ENCODE measurements at places on chromosomes 3 and 15.

- DNase-seq: no peak
Measured at GRCh38 chr15:39286706-39287105, 294.2 kb upstream of the THBS1 start.

- DNase-seq: no peak
Measured at GRCh38 chr3:41223078-41223477, 23.8 kb downstream of the CTNNB1 start.

DNA sequence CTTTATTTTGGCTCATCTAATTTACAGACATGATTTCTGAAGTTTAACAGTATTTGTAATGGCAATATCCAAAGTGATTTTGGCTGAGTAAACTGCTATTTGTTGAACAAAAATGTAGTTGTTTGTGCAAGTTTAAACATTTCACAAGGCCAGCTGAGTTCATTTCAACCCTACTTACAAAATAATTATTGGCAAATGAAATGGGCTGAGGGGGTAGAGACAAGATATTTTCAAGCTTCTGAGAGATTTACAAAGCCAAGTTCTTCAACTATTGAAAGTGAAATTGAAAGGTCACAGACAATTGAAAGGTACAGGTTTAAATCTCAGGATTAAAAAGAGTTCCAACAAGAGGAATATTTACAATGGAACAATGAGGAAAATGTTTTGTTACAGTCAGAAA, 77.1 kb downstream of the DUT start:
- no peak for DNase-seq

- peak; percentile 39 for DNase-seq
Measured at GRCh38 chr3:53219895-53220483, 35.8 kb downstream of the TKT start.

GRCh38 chr3:67461667-67462142, 192.7 kb downstream of the SUCLG2 start:
- DNase-seq: no peak

DNA sequence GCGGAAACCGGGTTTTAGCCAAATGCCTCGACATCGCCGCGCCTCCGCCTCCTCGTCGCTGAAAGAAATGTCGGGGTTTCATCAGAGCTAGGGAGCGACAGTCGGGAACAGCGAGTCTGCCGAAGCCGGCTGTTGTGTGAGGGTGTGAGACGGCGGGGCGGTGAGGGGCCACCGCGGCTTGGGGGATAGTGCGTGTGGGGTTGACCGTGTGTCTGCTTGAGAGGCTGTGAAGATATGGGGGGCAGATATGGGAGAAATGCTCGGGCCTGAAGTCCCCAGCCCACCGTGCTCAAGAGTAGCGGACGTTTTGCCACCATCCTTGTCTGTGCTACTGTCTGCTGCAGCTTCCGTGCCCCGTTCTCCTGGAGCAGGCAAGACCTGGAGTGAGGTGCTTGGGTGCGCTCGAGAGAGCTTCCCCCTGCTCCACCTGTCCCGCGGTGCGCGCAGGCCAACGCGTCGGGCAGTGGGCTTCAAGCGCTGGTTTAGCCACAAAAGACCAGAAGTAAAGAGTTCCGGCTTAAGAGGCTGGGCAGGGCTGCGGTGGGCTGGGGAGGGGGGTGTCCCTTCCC, 716 bp upstream of the ISLR2 start:
- no peak for DNase-seq

GRCh38 chr3:98213276-98213675, 46.8 kb downstream of the OR5H15 start:
- no peak for DNase-seq

GRCh38 chr3:14150491-14151230, 25.8 kb downstream of the TMEM43 start:
- DNase-seq: no peak

- no peak for DNase-seq
Measured at GRCh38 chr3:10428406-10429091, 76.8 kb downstream of the ATP2B2 start.

DNA sequence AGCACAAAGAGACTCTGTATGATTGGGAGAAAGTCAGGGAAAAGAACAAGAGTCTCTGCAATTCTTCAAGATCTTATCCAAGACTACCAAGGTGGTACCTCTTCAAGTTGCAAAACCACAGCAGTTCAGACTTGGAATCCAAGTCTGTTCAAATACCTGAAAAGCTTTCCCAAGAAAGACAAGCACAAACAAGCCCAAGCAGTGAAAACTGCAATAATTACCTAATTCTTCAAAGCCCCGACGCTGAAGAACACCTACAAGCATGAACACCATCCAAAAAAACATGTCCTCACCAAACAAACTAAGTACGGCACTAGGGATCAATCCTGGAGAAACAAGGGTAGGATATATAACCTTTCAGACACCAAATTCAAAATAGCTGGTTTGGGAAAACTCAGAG, 299.3 kb upstream of the ALCAM start:
- DNase-seq: no peak

GRCh38 chr15:76168237-76168984, 108.6 kb downstream of the TMEM266 start:
- no peak for DNase-seq

DNA sequence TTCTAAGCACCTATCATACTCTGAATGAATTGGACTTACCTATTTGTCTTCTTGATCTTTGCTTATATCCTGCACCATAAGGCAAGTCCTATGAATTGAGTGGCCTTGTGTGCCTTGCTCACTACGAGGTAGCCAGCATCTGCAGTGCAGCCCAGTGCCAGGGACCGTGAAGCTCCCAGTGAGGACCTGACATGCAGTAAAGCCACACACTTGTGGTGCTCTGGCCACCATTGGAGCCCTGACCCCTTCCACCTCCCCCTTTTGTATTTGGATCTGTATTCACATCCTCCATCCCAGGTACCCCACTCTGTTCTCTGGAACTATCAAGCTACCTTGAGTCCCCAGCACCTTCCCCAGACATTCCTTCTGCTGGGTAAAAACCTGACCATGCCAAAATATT, 52.1 kb downstream of the BSN start:
- DNase-seq: no peak

- DNase-seq: no peak
Measured at GRCh38 chr3:99900248-99900647, 82.6 kb downstream of the CMSS1 start.

- DNase-seq: no peak
Measured at GRCh38 chr3:82293867-82294266, 532.4 kb upstream of the GBE1 start.

DNA sequence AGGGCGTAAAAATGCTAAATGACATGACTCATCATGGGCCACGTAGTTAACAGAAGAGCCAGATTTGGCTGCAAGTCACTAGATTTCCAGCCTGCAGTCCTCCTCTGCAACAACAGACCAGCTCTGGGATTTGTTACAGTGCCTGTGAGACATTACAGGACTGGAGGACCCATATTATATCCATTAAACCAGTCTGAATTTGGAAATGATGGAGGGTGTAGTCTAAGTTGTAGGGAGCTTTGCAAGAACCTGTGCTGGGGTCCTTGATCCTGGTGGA, 10.8 kb downstream of the ZNF774 start:
- no peak for DNase-seq

- DNase-seq: no peak
Measured at GRCh38 chr3:160412477-160412876, 13.0 kb downstream of the SMC4 start.

DNA sequence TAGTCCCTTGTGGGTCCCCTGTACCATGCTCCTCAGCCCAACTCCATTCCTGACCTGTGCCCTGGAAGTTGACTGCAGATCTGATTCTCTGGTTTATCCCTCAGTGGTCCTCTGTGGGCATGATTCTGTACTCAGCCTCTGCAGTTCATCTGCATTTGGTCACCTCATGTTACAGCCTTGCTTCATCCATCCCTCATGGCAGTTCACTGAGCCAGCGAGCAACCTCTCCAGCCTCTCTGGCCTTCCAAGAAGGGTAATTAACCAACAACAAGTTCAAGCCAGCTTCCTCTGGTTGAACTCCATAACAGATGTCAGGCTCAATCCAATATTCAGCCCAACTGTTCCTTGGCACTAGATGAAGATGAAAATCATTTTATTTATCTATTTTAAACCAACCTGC, 509.5 kb downstream of the NTRK3 start:
- no peak for DNase-seq

GRCh38 chr15:69118089-69118488, 42.3 kb upstream of the GLCE start:
- no peak for DNase-seq

GRCh38 chr15:33716025-33716424, 252.3 kb upstream of the CHRM5 start:
- no peak for DNase-seq

DNA sequence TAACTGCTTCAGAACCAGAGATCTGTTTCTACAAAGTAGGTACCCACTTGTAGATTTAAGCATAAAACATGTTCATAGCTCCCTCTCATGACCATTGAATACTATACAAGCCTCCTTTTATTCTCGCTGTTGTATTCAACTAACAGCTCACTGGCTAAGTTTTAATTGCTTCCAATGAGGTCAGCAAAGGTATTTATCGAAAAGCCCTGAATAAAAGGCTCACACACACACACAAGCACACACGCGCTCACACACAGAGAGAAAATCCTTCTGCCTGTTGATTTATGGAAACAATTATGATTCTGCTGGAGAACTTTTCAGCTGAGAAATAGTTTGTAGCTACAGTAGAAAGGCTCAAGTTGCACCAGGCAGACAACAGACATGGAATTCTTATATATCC, at the start of gene FGF7:
Gene FGF7 (plus strand): TSS at position 222 of the 400 bp plus-strand sequence. CDS start 1,056 bp downstream, outside the sequence.
- DNase-seq: no peak

DNA sequence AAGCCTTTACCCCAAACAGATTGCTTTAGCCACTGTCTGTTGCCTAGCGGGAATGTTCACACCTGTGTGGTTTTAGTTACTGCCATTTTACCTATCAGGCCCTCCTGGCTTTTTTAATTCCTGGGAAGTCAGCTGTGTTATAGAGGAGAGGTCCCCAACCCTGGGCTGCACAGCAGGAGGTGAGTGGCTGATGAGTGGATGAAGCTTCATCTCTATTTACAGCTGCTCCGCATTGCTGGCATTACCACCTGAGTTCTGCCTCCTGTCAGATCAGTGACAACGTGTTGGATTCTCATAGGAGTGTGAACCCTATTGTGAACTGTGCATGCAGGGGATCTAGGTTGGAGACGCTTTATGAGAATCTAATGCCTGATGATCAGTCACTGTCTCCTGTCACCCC, 127.0 kb downstream of the MBNL1 start:
- DNase-seq: no peak

DNA sequence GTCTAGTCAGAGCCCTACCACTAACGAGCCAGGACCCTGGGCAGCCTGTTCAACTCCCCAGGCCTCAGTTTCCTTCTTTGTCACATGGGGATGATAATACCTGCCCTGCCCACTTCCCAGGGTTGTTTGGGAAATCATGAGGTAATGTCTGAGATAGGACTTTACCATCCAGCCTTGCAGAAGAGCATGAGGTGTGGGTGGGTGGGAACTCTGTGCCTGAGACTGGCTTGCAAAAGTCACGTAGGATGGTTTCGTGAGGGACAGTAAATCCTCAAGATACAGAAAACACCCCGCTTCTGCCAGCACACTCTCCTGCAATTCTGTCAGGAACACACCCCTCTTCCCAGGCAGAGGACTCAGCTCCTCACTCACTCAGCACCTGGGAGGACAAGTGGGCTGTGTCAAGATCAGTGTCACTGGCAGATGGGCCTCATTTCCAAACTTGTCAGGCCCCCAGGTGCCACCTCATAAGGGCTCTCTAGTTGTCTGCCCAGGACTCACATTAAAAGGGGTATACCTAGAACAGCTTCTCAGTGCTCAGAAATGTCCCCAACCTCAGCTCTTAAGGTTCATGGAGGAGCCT, 58.4 kb downstream of the DAPK2 start:
- DNase-seq: no peak

DNA sequence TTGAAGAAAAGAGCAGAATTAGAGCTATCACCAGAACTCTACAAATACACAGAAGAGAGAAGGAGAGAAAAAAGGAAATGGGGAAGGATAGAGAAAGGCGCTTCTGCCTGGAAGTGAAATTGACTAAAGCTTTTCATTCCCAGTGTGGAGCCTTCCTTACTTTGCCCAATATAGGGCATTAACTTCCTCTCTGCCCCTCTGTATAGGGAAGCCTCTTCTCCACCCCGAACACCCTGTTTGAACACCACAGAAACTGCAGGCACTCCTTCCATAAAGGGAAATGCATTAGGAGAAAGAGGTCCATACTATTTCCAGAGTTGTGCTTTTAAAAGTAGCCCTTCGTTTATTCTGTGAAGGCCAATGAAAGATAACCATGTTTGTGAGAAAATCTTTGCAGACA, 248.5 kb downstream of the RAP2B start:
- no peak for DNase-seq

- DNase-seq: no peak
Measured at GRCh38 chr15:42490291-42490670, 660 bp downstream of the ZNF106 start.

DNA sequence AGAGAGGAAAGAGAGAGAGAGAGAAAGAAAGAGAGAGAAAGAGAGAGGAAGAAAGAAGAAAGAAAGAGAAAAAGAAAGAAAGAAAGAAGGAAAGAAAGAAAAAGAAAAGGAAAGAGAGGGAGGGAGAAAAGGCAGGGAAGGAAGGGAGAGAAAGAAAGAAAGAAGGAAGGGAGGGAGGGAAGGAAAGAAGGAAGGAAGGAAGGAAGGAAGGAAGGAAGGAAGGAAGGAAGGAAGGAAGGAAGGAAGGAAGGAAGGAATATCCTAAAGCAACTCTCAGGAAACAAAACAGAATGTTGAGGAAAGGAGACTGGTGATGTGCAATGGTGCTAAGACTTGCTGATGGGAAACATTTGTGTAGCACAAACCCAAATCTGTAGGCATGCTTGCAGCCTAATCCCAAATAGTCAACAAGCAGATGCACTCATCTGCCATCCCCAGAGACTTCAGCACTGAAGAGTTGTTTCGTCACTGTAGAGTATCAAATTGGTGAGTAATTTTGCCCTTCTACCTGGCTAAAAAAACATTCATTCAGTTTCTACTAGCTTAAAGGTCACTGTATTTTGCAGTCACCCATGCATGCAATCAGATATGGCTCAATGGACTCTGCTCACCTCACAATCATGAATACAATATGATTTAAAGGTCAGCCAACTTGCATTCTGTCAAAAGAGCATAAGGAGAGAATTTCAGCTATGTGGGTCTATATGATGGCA, 480.3 kb downstream of the FGF12 start:
- no peak for DNase-seq

GRCh38 chr15:69781411-69782125, 316.1 kb downstream of the TLE3 start:
- DNase-seq: no peak

DNA sequence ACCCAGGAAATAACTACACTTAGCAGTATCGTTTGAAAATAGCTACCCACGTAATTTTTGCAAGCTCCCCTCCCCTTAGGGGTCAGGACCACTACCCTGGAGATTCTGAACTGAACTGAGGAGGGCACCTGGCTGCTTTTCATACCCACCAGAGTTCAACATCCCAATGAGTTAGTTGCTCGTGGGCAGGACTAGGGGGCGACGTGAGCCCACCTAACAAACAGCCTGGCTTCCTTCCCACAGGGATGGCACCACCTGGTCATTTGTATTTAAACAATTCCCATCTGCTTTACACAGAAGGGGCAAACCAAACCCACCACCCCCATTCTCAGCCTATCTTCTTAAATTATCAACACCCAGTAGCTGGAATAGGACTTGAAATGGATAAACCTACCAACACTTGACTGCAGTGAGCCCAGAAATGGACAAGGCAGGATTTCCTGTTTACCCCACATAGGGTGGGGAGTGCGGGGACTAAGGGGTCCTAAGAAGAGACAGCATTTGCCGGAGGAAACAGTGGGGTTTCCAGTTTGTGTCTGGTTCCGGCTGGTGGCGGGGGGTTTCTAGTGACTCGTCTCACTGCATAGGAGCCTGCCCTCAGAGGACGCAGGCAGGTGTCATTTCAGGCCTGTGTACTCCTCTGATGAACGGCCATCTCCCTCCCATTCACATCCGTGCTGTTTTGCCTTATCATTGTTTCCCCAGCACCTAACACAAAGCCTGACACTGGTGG, 11.6 kb upstream of the VGLL4 start:
- no peak for DNase-seq
